T-helper 9 cell (primary cell): ENCODE measurements at places on chromosomes 6 and 20.

DNA sequence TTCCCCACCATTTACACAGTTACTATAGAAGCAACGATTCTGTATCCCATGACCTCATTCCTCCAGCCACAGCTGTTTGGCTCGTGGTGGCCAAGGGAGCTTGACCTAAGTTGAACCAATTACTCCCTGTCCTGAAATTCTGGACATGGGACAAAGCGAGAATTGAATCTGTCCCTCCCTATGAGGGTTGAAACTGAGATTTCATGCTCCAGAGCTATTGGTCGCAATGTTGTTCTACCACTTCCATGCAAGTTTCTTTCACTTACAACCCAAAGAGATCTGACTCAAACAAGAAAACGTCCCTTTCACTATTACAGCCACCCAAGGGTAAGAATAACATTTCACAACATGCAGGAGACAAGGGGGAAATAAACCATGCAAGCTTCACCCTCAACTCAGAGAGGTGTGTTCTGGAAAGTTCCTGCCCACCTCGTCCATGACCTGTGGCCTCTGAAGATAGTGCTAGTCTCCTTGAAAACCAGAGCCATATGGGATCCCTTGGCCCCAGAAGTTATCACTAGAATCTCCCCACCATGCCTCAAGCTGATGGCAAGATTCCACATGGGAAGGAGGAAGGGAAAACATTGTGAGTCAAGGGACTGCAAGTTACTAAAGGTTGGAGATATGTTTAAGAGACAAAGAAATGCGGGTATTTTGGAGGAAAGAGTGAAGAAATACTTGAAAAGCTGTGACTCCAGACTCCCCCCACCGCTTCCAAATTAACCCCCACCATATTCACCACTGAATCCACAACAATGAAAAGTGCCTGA, 74.5 kb upstream of the SRSF6 start:
- no peak for DNase-seq

GRCh38 chr20:61889659-61890058, 176.0 kb downstream of the TAF4 start:
- no peak for DNase-seq

DNA sequence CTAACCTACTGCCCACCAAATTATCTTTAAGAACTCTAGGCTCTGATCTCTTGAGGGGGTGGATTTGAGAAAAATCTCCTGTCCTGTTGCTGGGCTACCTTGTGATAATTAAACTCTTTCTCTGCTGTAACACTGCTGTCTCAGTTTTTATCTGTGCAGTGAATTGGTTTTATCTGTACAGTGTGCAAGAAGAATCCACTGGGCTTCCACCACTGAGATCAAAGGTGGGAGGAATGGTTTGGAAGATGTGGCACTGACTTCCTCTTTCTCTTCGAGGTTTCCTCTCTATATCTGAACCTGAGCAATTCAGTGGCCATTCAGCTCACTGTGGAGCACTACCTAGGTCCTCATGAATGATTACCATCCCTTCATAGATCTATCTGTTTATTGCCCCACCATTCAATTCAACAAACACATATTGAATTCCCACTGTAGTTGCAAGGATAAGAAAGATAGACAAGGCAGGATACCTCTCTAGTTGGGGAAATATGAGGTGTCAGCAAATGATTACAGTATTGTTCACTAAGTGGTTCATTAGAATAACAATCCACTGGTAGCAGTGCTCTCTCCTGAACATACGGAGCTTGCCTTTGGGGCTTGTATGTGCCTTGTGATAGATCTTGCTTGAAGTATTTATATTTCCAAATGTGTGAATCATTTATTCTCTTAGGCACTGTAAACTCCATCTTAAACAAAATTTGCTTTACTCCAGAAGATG, 172.1 kb upstream of the ARG1 start:
- no peak for DNase-seq

DNA sequence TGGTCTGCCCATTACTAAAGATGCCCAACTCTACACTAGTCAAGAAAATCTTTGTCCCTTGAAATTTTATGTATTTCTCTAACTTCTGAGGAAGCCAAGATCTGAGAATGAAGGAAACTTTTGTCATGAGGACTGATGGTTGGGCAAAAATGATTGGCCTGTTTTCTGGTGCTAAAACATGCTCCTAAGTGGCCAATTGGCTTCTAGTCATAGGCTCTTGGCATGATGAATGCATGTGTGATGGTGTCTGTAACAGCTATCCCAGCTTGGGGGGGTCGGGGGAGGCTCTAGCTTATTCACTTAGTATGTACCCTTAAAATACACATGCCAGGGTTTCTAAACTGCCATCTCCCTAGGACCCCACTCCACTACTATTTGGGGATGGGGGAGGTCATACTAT, 228.6 kb downstream of the ZNF217 start:
- DNase-seq: no peak

GRCh38 chr6:27311806-27312145, 297 bp downstream of the POM121L2 start:
- DNase-seq: no peak
